Hematopoietic multipotent progenitor cell (in vitro differentiated cells): ENCODE measurements at places on chromosomes 5 and 9.

GRCh38 chr5:6423327-6424109, 25.1 kb upstream of the UBE2QL1 start:
- DNase-seq, result no peak

- DNase-seq, result no peak
Measured at GRCh38 chr9:78188594-78188993, 47.3 kb upstream of the CEP78 start.

DNA sequence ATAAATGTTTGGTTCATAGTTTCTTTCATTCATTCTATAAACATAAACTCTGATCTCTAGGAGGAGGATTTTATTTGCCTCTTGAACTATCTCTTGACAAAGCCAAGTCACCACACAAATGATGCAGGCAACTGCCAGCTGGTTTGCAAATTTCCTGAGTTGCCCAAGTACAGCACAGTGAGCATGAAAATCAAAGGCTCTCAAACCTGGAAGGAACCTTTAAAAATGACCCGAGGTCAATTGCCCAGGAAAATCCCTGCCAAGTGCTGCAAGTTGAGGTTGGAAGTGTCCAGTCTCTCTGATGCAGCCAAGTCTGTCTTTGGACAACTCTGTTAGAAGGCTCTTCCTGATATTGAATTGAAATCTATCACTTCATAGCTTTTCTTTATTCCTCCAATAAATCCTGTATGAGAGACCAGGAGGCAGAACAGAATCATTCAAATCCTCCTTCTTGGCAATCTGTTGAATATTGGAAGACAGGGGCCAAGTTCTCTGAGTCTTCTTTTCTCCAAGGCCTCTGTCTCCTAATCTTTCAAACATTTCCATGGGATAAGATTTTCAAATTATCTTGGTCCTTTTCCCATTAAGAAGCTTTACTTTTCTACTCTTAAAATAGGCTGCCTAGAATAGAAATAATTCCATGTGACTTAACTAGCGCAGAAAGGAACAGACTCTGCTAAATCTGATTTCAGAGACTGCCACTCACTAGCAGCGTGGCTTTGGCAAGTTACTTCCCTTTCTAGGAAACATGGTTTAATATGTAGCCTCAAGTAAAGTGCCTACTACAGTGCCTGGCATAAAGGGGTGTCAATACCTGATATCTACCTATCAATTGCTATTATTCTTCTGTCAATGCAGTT, 159.2 kb downstream of the SNX18 start:
- no peak for DNase-seq

- no peak for DNase-seq
Measured at GRCh38 chr9:94895668-94896067, 169.2 kb downstream of the AOPEP start.

DNA sequence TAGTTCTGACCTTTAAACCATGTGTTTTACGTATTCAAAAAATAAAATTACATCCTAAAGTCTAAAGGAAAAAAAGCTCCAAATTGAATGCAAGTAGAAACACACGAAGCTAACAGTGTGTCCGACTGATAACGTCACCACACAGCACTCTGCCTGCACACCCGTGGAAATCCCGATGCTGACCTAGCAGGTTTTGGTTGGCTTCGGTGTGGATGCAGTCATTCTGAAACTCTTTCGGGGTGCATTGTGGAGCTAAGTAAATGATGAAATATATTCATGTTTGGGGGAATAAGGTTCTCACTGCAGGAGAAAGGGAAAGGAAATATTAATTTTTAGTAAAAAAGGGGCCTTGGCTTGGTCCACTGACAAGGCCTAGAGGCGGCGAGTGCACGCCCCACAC, 2.0 kb downstream of the RASGEF1C start:
- DNase-seq, result no peak

DNA sequence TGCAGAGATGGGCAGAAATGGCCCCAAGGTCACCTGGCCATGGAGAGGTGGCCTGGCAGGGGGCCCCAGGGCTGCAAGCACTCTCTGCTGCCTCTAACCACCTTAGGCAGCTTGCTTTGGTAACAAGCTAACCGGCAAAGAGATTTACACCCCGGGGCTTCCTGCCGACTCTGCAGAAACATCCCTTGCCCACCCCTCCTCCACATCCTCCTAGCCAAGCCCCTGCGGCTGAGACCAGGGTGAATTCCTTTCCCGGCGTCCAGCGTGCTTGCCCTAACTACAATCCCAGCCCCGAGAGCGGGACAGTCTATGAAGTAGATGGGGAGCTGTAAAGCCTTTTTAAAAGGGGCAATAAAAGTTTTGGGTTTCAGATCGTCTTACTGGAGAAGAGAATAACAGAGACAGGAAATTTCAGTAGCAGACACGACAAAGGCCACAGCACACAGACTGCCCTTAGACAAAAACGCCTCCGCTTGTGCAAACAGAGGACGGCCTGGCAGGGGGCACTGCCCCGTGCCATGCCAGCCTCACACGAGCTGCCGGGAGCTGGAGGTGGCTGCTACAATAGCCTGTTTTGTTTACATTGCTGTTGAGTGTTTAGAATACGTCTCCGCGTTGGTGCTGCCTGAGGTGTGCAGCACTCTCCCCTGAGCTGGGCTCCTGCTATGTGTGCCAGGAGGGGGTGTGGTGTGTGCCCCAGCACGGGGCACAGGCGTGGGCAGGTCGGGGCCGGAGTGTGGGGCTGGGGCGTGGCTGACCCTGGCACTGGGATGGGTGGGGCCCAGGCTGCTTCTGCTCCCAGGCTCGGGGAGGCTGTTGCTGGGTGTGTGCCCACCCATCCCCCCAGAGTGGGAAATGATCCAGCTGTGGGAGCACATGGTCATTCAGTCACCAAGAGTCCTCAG, 15.3 kb downstream of the MYMK start:
- peak; percentile 28 for DNase-seq

DNA sequence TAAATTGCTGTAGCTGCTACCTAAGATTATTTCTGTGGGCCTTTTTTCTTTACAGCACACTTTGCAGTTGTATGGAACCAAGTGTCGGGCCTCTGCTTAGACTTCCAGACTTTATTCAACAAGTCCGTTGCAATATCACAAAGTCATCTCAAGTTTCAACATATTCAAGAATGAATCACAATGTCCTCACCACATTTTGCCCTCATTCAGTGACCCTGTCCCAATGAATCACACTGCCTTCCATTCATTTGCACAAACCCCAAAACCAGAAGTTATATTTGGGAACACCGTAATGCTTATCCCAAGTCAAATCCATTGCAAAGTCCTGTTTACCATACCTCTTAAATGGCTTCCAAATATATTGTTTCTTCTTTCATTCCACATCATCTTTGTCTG, 439.6 kb downstream of the CSNK1G3 start:
- DNase-seq, result no peak

DNA sequence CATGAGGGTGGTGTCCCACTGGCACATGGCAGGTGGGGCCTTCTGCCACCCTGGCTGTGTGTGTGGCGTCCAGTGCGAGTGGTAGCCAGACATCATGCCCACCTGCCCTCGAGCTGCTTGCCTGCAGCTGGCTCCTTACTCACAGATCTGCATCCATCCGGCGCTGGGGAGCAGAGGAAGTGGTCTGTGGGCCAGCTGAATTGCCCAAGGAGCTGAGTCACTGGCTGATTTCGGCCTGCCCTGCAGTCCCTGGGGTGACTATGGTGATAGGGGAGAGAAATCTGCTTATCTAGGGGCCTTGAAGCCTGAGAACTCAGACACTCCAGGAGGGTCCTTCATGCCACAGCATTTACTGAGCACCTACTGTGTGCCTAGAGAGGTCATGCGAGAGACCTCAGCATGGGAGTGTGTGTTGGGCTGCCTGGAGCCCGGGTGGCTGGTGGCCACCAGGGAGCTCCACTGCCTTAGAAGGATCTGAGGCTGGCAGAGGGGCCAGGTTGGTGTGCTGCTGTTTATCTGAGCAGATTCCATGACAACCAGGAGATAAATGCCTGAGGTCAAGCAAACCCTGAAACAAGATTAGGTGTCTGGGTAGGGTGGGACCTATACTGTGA, 57.1 kb downstream of the SLC22A5 start:
- DNase-seq, result peak; percentile 97

DNA sequence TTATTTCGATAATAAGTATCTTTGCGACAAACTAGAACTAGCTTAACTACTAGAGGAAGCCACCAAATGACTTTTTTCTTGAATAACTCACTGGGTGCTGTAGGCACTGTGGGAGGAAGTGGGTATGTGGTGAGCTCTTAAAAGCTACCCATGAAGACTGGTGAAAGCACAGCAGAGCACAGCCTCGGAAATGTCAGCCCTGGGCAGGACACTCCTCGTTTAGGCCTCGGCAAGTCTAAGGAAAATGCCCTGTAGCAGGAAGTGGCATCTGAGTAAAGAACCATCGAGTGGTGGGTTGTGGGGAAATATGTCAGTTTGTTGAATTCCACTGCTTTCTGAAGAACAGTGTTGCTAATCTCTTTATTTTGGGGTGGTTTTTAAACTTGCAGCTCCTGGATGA, 44.0 kb upstream of the NCS1 start:
- peak; percentile 58 for DNase-seq

GRCh38 chr5:19676895-19677294, 311.1 kb downstream of the CDH18 start:
- no peak for DNase-seq

- no peak for DNase-seq
Measured at GRCh38 chr9:113854310-113854709, 21.8 kb upstream of the ZNF618 start.

DNA sequence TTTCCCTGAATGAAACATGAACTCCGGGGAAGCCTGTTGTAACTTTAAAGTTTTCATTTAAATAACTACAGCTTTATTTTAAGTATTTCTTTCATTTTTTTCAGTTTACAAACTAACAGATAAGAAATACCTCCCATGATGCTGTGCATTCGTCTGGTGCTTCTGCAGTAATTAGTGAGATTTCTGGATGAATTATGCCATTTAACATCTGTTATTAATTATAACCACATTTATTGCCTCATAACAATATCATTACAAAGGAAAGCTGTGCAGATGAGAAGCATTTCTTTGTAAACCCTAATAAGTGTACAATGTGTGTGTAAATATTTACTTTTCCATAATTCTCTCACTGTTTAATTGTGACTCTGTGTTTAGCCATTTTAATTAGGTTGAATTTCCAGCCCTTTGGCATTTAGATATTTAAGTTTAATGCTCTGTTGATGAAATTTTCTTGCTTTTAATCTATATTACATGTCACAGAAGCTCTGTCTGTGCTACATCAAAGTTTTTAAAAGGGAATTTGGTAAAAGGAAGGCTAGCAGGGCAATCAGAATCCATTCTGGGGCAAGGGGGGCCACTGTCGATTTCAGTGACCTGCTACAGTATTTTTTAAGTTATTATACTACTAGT, 418.0 kb downstream of the SPATA31D1 start:
- DNase-seq, result no peak

DNA sequence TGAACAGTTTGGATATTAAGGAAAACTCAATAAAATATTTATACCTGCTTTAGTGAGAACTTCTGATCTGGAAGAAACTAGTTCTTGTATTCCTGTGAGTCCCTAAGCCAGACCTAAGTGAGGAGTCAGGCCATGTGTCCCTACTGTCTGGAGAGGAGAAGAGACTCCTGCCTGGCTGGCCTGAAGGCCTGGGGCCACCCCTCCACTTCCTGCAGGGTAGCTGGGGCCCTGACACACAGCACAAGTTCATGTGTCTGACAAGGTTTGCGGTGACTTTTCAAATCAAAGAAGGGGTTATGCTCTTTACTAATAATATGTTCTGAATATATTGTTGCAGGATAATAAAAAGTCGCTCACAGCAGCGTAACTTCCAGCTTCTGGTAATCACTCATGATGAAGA, 16.1 kb upstream of the IL13 start:
- DNase-seq, result no peak

GRCh38 chr5:127562252-127562651, 44.8 kb downstream of the PRRC1 start:
- peak; percentile 45 for DNase-seq

- no peak for DNase-seq
Measured at GRCh38 chr5:67792891-67793290, 422.7 kb upstream of the PIK3R1 start.

DNA sequence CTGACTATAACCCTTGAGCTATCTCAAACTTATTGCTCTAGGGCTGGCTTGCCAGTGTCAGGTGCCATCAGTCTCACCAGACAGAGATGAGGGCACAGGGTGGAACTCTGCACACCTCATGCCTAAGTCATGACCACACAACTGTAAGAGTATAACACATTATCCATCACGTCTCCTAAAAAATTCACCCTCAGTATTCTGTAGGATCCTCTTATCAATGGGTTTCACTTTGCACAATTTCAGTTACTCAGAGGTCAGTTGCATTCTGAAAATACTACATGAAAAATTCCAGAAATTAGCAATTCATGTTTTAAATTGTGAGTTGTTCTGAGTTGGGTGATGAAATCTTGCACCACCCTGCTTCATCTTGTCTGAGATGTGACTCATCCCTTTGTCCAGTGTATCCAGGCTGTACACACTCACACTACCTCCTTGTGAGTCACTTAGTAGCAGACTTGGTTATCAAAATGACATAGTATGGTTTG, 690.9 kb upstream of the CDH18 start:
- no peak for DNase-seq

DNA sequence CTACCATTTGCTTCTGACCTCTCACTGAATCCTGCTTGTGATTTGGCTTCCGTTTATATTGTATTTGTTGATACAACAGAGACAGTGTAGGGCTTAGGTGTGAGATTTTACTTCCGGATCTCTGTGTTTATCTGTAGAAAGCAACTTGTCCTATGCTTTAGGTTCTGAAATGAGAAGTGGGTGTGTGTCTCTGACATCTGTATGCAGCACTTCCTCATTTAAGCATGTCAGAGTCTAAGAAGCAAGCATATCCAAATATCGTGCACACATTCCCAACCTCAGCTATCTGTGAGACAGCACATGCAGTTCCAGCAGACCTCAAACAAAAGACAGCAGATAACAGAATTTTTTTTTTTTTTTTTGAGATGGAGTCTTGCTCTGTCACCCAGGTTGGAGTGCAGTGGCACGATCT, 16.3 kb downstream of the KLF9 start:
- no peak for DNase-seq

DNA sequence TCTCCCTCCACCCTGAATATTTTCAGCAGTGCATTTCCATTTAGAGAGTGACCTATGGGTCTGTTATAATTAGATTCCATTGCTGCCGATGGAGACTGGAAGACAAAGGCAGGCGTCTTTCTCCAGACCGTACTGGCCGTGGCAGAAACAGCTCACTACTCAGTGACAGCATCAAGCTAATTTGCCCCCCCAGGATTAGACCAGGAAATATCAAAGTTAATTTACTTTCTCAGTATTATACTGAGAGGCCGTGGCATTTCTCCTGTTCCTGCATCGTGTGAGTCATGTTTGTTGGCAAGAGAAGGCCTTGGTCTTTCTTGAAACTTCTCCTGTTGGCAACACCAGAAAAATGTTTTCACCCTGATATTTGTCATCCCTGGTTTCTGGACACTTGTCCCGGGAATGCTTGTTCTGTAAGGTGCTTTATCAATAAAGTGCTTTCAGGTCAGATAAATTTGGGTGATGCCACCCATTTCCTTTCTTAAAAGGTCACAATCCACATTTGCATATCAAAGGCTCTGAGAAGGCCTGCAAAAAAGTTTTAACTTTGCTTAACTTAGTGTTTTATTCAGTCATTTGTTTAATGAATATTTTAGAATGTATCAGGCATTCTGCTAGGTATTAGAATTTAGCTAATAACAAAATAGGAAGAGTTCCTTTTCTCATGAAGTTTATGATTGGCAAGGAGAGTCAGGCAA, 28.4 kb downstream of the SV2C start:
- no peak for DNase-seq
